ENCODE measurements at places on chromosomes 2 and 18.
A peak's percentile ranks its signal among the peaks of the same experiment; 100 is the strongest.

- peak within 1 kb of the TSS; percentile 14 for H3K27ac ChIP-seq
- H3K36me3 ChIP-seq: no peaks in the 10 kb centered on the region
- DNase-seq: peak; percentile 83
- peaks cover 9% of the 10 kb centered on the region for H3K27me3 ChIP-seq
Observed at GRCh38 chr2:46471-47345, at the start of gene FAM110C. TSS of gene FAM110C (minus strand) at chr2:46505. CDS start at chr2:46385, 120 bp downstream.

DNA sequence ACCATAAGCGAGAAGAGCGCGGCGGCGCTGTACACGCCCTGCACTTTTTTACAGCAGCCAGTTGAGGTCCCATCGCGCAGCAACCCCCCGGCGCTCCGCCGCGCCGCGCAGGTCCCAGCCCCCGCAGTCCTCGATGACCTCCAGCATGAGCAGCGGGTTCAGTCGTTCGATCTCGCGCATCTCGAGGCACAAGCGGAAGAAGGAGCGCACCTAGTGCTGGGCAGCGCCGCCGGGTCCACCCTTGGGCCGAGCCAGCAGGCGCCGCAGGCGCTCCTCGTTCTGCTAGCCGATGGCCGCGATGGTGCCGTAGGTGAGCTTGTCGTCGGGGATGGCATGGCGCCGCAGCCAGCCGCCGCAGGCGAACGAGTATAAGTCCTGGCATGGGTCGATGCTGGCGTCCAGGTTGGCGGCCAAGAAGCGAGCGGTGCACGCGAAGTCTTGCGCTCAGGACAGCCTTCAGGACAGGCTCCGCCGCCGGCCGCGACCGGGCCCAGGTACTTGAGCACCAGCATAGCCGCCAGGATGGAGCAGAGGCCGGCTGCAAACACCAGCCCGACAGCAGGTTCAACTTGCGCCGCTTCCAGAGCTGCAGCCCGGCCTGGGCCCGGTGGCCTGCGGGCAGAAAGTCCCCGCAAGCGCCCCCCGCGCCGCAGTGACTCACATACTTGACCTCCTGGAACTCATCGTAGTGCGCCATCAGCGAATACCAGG is 8.3 kb downstream of the ALPP start:
- peak overlapping the region; percentile 65 for H3K4me3 ChIP-seq
- H3K36me3 ChIP-seq: no peaks in the 10 kb centered on the region
- DNase-seq: peak; percentile 74

- peaks cover 11% of the 10 kb centered on the region for H3K4me1 ChIP-seq
- H3K27ac ChIP-seq: no peak overlapping the region
Observed at GRCh38 chr2:165432234-165432966, 37.1 kb upstream of the CSRNP3 start.

DNA sequence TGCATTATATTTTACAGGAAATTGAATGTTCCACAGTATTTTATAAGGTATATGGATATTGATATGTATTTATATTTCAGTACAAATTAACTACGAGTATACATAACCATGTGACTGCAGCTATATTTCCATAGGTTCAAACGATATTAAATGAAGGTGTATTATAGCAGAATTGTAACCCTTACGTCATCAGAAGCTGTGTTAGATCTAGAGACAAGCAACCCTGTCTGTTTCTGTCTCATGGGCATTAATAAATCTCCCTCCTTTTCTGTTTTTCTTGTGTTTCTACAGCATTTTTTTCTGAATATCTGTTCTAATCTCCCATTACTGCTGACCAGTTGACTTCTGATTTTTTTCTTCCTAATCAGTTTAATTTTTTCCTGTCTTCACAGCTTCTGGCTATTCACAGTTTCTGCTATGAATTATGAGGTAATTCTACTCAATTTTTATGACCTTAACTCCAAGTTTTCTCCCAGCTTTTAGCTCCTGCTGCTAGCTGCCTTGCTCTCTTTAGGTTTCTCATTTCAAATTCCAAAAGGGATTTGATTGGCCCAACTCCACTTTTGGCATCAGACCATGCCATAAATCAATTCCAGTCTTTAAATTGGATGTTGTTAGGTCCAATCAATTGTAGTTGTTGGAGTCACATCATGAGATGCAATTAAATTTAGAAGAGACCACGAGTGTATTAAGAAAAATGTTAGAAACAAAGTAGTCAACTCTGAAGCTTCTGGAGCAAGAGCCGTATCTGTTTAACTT is 277.5 kb upstream of the ZSWIM2 start:
- no peaks in the 10 kb centered on the region for H3K27me3 ChIP-seq
- H3K36me3 ChIP-seq: no peaks in the 10 kb centered on the region
- no peaks in the 10 kb centered on the region for H3K4me1 ChIP-seq
- no peak overlapping the region for H3K4me3 ChIP-seq
- no peak for DNase-seq

- H3K4me3 ChIP-seq: no peak overlapping the region
- DNase-seq: no peak
- H3K4me1 ChIP-seq: peaks cover 8% of the 10 kb centered on the region
- no peaks in the 10 kb centered on the region for H3K27me3 ChIP-seq
- H3K36me3 ChIP-seq: no peaks in the 10 kb centered on the region
Observed at GRCh38 chr18:24790347-24790746, 329.9 kb downstream of the HRH4 start.

GRCh38 chr2:65742977-65743376 is 310.6 kb upstream of the SPRED2 start:
- H3K27me3 ChIP-seq: no peaks in the 10 kb centered on the region
- peaks cover 2% of the 10 kb centered on the region for H3K4me1 ChIP-seq
- no peak overlapping the region for H3K4me3 ChIP-seq
- no peak for DNase-seq
- H3K27ac ChIP-seq: no peak overlapping the region

GRCh38 chr18:35458677-35459441 is 38.9 kb downstream of the INO80C start:
- no peaks in the 10 kb centered on the region for H3K27me3 ChIP-seq
- DNase-seq: peak; percentile 55
- no peaks in the 10 kb centered on the region for H3K36me3 ChIP-seq
- no peak overlapping the region for H3K27ac ChIP-seq
- no peaks in the 10 kb centered on the region for H3K4me1 ChIP-seq

DNA sequence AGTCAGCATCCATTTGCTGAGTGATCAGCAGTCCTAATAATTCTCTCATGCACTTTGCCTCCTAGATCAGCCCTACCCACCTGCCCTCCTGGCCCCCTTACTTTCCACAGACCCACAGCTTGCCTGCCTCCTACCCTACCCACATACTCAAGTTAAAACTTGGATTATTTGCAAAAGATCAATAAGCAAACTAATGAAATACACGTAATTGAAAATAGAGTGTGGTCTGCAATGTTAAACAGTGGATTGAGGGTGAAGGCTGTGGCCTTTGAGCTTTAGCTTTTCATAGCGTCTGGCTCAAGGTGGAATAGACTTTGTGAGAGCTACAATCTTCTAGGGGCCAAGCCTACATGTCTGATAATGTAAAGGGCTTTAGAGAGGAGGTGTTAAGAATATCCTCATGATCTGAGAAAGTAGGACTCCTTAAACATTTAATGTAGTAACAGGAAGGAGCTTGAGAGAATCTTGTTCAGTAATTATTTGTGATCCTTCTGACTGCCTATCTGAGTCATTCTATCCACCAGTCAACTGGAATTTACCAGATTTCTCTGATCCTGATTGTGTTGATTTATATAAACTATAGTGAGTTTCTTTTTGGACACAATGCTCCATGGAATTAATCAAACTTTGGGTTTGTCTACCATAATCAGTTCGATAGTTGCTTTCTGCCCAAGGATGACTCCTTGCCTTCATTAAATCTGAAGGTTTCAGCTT is 310.0 kb downstream of the HRH4 start:
- H3K36me3 ChIP-seq: no peaks in the 10 kb centered on the region
- no peaks in the 10 kb centered on the region for H3K27me3 ChIP-seq
- no peak for DNase-seq
- no peak overlapping the region for H3K27ac ChIP-seq

Measured in H1 (cell line).